Stimulated activated CD4-positive, alpha-beta T cell treated with anti-CD3 and anti-CD28 coated beads, Interleukin-1b, Interleukin-23, amount 100 ng/mL, for 1 hour (primary cell): ENCODE measurements at places on chromosomes 3 and 15.

GRCh38 chr3:124773351-124774326, 43.4 kb downstream of the UMPS start:
- DNase-seq, result no peak

- no peak for DNase-seq
Observed at GRCh38 chr3:40996827-40997710, 202.2 kb upstream of the CTNNB1 start.

GRCh38 chr3:161333696-161334095, 37.6 kb downstream of the SPTSSB start:
- no peak for DNase-seq

- no peak for DNase-seq
Observed at GRCh38 chr3:188937389-188937788, 234.4 kb upstream of the TPRG1 start.

DNA sequence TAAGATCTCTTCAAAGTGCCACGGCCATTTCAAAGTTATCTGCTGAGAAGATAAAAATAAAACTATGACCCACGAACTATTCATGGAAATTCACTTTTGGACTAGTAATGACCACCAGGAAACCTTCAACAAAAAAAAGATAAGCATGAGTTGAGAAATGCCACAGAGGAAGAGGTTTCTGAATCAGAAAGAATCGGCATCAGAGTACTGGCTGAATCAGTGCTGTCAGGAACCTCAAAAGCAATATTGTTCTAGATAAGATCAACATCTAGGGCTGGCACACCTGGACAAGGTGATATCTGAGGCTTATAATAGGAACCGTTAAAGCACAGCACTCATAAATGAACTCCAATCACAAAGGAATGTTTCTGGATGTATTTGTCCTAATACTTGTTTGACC, 72.7 kb downstream of the PEAK1 start:
- DNase-seq, result no peak

DNA sequence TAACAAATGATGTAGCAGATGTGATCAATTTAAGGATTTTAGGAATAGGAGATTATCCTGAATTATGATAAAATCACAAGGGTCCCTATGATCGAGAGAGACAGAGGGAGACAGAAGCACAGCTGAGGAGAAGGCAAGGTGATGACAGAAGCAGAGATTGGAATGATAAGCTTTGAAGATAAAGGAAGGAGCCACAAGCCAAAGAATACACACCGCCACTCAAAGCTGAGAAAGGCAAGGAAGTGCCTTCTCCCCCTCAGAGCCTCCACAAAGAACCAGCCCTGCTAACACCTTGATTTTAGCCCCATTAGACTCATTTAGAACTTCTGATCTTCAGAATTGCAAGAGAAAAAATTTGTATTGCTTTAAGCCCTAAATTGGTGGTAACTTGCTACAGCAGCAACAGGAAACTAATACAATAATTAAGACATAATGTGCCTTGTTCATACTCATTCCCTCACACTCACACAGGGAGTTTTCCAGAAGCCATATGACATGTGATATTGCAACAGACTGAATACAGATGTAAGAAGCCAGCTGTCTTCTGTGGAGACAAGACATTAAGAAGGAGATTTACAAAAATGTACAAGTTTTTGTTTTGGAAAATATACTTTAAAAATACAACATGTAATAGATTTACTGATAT, 38.2 kb downstream of the TRANK1 start:
- no peak for DNase-seq

- DNase-seq, result no peak
Observed at GRCh38 chr3:70201975-70202374, 110.5 kb downstream of the MDFIC2 start.

DNA sequence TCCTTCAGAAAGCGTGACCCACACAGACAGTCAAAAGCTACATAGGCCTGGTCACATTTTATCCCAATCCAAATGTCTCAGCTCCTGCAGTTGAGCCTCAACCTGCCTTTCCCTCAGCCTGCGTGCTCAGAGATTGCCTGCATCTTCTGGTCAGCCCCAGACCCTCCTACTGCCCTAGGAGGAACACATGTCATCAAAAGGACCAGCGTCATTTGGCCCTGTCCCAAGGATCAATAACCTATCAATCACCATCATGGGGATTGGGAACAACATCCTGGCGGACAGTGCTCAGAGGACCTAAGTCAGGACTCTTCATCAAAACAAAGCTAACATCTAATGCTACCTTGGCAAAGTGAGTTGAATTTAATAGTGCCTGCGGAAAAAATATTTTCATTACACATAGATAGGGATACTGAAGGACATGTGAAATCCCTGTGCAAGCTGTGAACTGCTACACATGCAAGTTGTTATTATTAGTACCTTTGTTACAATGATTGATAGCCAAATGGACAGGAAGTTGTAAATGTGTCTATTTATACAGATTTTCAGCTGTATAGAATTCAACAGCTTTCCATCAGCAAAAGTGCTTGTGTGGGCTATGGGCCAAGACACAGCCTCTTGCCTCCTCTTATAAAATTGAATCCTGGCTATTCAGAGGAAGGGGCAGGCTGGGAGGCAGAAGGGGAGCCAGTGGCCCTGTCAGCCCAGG, 47.7 kb downstream of the UMPS start:
- no peak for DNase-seq

DNA sequence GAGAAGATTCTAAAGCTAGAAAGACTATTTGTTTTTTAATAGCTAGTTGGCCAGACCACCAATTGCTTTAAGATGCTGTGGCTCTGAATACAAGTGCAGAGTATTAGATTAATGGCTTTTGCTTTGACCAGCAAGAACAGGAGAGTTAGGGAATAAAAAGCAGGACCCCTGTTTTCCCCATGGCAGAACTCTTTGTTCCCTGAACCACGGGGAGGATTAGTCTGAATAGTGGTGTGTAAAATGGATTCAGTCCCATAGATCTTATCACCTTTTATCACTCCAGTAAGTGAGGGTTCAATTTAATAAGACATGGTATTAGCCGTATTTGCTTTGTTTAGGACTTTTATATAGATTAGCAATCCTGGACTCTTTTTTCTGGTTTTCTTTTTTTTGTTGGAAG, 562.6 kb upstream of the DPPA4 start:
- DNase-seq, result no peak

DNA sequence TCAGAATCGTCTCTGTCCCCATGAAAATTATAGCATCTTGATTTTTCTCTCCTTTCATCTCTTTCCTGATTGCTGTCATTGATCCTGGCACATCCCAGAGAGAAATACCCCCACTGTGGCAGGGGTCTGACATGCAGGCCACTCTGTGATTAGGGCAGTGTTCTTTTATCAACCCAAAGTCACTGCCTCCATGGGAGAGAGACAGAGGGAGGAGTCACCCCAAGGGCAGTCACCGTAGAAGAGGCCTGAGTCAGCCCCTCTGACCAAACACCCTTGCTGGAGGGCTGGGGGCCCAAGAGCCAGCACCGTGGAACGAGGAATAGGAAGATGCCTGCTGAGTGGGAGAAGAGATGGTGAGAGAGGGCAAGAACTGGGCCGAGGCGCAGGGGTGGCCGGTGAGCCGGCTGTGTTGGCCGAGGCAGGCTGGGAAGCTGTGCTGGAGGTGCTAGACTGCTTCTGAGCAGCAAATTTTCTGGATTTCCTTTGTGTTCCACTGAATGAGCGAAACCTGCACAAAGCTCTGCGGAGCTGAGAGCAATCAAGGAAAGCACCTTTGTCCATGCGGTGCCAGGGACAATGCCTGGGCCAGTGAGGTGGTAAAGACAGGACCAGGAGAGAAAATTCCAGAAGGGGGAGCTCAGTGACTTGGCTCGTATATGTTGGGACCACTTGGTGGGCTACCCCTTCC, 103.8 kb downstream of the ADCY5 start:
- no peak for DNase-seq

GRCh38 chr15:56910801-56911200, 7.6 kb upstream of the TCF12 start:
- no peak for DNase-seq

GRCh38 chr15:68450192-68450591, 18.2 kb upstream of the ITGA11 start:
- no peak for DNase-seq

DNA sequence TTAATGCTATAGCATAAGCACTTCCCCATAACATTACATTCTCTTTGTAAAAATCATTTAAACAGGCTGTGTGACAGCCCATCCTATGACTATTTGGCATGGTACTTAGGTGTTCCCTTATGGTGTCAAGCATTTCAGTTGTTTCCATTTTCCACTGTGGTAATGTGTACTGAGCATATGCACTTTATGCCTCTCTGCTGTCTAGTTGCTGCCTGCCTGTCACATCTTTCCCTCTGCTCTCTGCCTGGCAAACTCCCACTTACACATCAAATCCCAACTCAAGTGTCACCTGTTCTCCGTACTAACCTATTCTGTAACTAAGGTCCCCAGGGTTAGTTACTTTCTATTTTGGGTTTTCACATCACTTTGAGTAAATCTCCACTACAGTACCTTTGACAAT, 84.4 kb upstream of the STRIT1 start:
- DNase-seq, result no peak

- no peak for DNase-seq
Observed at GRCh38 chr15:84715441-84716035, 401 bp downstream of the SEC11A start.

DNA sequence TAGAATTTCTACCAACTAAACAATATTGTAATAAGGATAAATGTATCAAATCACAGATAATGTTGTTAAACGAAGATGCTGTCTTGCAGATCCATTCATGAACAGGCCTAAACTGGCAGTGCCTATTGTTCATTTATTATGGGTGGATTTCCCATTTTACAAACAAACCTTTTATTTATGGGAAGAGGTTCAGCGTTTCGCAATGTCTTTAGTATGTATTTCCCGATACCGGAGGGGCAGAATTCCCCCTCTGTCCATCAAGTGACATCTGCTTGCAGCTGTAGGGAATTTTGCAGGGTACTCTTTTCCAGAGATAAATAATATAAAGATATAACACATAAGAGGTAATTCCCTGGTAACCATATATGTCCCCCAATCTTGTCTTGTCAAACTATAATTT, 5.7 kb downstream of the CEP19 start:
- no peak for DNase-seq

- DNase-seq, result no peak
Observed at GRCh38 chr3:152317184-152317583, 48.5 kb downstream of the MBNL1 start.

GRCh38 chr3:44420676-44421075, 56.8 kb downstream of the ZNF445 start:
- DNase-seq, result no peak

GRCh38 chr15:42547918-42548248, 710 bp downstream of the LRRC57 start:
- DNase-seq, result no peak

DNA sequence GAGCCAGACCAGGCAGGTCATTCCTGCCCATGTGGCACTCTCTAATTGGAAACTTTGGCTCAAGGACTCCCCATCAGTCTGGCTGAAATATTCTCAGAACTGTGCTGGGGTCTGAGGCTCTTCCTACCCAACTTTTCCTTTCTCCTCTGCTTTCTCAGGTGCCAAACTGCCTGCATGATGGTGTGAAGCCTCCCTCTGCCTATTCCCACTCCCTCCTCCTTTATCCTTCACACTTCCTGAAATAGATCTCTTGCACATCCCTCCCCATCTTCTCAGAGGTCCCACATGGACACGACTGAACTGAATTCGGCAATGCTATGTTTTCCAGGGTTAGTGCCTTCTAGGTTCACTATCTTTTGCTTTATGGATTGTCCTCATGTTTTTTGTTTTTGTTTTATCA, 12.5 kb downstream of the LIPH start:
- no peak for DNase-seq
